BJ (cell line): ENCODE measurements at places on chromosomes 3 and 15.
A peak's percentile ranks its signal among the peaks of the same experiment; 100 is the strongest.

DNA sequence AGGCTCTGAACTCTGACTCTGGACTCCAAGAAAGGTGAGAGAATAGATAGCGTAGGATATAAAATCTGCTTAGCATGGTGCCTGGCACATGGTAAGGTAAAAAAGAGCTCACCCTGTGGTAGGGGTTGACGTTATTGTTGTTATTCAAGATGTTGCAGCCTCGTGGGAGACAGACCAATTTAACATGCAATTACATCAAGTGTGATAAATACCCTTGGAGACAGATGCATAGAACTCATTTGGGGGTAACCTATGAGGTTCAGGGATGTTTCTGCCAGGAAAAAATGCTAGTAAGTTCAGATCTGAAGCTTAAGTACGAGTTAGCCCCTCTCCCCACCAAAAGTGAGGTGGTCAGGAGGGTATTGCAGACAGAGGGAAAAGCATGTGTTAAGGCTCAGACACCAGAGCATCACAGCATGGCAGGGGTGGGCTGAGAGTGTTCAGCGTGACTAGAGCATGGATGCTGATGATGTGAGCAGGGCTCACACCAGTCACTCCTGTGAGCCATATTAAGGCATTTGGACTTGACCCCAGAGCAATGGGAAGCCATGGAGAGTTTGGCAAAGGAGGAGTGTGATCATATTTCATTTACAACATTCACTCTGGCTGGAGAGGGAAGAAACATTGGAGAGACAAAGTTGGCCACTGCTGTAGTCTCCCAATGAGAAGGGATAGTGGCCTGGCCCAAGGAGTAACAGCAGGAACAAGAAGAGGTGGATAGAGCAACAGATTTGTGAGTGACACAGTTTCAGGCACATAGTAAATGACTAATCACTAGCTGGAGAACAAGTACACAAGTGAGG, 181.0 kb downstream of the UACA start:
- peak; percentile 22 for DNase-seq

GRCh38 chr15:57943171-57943570, 122.3 kb downstream of the ALDH1A2 start:
- DNase-seq = no peak

- DNase-seq = no peak
These were observed 62.9 kb upstream of the SPRED1 start for GRCh38 chr15:38189671-38190295.

GRCh38 chr3:108180194-108180593, 42.0 kb downstream of the IFT57 start:
- DNase-seq = no peak

- DNase-seq = no peak
These were observed 209.4 kb downstream of the CADPS start for GRCh38 chr3:62665627-62666437.

- DNase-seq = no peak
These were observed 15.4 kb downstream of the APH1B start for GRCh38 chr15:63292771-63293170.
